AG04449 (cell line): ENCODE measurements at places on chromosomes 5 and 9.

- DNase-seq, result no peak
These were observed 25.2 kb downstream of the ANKRA2 start for GRCh38 chr5:73540192-73540591.

DNA sequence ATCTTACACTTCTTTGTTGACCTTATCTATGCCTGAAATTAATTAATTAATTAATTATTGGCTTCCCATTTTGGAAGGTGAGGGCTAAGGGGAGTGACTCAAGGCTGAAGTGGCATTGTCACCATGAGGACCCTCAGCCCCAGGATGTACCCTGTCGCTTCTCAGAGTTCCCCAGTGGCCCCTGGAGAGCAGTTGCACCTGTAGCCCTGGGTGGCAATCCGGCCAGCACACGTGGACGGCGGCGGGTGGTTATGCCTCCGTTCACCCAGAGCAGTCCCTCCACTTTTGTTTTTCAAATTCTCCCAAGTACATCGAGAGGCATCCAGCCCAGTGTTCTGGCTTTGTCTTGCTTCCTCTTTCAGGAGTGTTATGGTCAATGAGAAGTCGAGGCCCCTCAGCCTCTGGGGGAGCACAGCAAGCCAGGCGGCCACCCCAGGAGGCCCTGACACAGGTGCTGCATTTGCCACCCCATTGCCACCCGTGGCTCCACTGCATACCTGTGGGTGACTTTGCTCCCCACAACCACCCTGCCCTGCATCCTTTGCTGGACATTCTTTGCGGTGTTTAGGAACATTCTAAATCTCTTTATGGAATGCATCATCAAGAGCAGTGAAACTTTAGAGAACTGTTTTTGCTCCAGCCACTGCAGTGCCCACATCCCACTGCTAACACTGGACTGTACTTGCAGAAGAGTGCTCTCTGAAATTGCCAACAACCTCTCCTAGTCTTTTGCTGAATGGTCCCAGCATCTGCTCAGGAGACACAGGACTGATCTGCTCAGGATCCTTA, 11.5 kb upstream of the IRX2 start:
- DNase-seq, result no peak

- DNase-seq, result no peak
These were observed 426.2 kb downstream of the ANXA1 start for GRCh38 chr9:73577848-73578247.

DNA sequence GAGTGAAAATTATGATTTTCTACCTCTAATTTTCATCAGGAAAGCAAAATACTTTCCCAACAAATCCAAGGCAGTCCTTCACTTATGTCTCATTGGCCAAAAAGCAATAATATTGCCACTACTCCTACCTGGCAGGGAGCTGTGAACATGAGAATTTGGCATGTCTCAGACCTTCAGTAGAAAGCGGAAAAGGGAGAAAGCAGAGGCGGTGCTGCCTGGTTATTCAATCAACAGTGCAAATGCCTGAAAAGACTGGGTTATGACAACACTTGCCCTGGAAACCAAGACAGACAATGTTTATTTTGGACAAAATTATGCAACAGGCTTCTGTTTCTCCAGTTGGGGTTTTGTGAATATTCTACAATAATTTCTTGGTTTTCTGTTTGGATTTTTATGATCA, 194.4 kb downstream of the TAF11L14 start:
- DNase-seq, result no peak

DNA sequence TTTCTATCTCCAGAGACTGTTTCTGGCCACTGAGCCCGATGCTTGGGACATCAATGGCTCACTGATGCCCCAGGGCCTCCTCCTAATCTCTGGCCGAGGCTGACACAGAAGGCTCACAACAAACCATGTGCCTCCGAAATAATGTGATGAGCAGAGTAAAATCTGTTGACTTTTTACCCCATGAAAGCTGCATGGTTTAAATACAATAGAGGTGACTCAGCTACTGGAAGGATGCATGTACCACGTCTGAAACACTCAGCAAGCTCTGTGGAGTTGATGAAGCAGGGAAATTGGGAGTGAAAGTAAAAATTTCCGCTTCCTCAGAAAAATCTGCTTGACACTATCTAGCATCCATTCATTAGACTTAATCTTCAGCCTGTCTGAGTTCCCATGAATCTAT, 111.1 kb upstream of the EQTN start:
- DNase-seq, result no peak

DNA sequence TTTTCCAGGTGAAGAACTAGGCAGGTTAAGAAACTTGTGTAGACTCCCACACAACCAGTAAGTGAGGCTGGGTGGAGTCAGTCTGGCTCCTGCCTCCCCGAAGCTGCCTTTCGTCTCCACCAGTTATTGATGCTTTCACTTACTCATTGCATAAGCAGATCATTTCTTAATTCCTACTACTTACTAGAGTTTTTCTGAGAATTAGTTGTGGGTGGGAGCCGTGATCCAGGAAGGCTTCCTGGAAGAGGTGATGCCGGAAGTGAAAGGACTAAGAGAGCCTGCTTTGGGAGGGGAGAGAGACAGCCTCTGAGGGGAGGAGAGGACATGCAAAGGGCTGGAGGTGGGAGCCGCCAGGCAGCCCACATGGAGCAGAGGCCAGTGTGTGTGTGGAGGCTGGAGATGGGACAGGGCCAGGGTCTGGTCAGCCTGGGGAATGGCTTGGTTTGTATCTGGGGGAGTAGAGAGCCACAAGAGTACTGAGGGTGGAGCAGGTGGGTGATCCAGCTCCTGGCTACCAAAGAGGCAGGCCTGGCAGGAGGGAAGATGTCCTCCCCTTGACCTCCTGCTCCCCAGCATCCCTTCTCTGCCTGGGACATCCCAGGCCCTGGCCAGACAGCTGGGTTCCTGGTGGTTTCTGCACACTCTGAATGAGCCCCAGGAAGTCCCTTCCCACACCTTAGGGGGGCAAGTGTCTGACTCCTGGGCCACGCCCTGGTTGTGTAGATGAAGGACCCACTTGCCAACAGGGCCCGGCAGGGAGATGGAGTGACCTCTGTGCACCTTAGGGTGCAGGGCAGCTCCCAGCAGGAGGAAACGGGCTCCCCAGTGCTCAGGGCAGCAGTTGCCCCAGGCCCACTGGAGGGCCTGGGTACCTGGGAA, 12.2 kb upstream of the CARD19 start:
- no peak for DNase-seq

DNA sequence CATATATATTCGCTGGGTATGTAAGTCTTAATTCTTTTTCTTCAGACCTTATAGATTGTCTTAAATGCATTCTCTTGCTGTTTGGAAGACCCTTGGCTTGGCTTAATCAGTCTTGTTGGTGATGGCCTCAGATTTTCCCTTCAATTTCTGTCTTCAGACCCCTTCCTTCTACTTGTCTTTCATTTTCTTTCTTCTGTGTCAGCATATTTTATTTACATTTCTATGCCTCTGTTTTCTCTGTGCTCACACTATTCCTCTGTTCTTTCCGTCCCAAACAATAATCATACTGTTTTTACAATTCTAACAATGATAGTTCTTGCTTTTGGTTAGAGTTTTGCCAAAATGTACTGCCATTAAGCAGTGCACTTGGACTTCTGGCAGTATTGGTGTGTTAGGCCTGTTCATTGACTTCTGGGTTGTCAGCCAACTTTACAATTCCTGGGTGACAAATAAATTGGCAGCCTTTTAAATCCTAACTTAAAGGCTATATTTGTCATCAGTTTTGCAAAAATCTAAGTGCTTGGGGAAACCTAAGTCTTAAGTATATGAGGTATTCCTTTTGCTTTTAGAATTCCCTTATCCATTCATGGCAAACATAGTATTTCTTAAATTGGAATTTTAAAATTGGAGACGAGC, 8.0 kb downstream of the SRFBP1 start:
- no peak for DNase-seq

DNA sequence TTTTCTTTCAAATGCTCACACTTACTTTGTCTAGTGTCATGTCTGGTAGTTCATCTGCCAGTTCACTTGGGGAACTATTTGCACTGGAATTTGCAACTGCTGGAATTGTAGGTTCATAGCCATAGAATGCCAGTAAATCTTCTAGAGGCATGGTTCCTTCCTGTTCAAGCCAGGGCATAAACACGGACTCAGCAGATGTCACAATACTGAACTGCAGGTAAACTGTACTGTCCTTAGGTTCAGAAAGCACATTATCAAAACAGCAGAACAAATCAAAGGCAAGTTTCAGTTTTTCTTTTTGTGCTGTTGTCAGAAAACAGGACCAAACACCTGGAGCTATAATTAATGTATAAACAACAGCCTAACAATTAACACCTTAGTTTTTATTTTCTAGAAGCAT, 13.1 kb downstream of the MIER3 start:
- no peak for DNase-seq

DNA sequence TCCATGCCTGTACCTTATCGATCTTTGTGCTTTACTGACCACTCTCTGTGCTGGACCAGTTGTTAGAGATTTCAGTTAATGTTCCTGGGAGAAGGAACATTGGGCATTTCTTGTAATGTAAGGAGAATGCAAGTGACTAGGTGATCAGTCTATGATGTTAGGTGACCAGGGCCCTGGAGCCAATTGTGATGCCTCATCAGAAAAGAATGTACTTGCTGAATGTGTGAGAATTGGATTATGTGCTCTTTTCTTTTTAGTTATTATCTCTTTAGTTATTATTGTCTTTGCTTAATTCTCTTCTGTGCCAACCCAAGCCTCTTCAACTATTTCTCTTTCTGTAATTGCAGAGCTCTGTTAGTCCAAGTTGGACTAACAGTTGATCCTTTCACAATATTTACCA, 92.9 kb downstream of the LRRC70 start:
- DNase-seq, result no peak

GRCh38 chr9:4344946-4345345, 45.1 kb upstream of the GLIS3 start:
- DNase-seq, result no peak

DNA sequence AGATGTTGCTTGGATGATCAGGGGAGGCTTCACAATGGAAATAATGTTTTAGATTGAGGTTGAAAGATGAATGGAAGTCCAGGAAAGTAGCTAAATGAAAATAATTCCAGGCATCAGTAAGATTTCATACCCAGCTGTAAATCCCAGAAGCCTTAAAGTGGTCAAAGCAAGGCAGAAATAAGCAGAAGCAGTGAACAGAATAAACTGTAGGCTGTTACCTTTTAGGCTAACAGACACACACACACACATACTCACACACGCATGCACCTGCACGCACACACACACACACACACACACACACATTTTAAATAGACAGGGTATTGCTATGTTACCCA, 175.3 kb downstream of the WDR70 start:
- no peak for DNase-seq

DNA sequence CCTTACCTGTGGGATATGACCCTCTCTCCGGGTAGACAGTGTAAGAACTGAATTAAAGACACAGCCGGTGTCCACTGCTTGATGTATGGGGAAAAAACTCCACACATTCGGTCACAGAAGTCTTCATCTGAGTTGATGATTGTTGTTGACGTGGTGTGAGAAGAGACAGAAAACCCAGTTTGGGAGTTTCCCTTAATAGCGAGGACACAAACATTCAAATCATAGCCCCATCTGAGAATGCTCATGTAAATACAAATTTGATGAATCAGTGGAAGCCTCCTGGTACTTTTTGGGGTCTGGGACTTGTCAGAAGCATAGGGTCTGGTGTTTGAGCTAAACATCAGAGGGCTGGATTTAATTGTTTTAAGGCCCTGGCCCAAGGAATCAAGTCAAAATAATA, 11.0 kb downstream of the HAVCR1 start:
- DNase-seq, result no peak

DNA sequence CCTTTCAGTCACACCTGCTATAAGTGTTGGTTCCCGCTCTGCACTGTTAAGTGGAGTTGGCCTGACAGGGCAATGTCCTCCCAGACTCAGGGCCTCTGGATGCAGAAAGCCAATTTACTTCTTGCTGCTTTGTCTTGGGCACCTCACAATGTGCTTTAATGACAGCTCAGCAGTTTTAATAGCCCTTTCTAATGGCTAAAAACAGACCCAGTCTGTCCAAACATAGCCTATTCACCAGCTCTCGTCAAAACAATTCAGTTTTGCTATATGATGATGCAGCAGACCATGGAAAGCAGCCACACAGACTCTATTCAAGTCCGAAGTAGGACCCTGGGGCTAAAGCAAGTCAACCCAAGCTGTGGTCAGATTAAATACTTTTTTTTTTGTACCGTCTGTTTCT, 529.1 kb upstream of the SEMA6A start:
- no peak for DNase-seq

- no peak for DNase-seq
These were observed 735 bp downstream of the PTGR1 start for GRCh38 chr9:111598733-111599091.
